ENCODE measurements at places on chromosomes 4 and X. TPM values are rescaled to one million over a fixed set of nuclear protein-coding genes. Genes with fewer than 3 reads are reported as not detected.

The FAM9B gene
- total RNA-seq = not detected

DNA sequence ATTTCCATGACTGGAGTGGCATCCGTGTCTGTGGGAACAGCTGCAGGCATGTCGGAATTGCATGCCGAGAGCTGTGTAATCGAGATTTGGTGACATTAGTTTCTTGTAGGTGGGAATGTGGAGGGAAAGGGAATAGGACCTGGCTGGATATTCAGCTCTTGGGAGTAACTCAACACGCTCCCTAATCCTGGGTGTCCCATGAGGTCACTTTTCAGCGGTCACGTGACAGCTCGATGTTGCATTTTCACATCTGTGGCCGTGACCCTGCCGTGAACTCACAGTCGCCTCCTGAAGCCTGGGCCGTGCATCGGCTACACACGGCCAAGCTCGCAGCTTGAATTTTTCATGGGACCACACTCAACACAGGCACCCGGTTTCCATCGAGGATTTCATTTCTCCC, 25.8 kb upstream of the PSAPL1 start:
- no peak overlapping the region for H3K4me3 ChIP-seq
- DNase-seq = no peak
- no peaks in the 10 kb centered on the region for H3K36me3 ChIP-seq
- H3K27me3 ChIP-seq = peaks cover 4% of the 10 kb centered on the region
- no peaks in the 10 kb centered on the region for H3K4me1 ChIP-seq

GRCh38 chrX:456551-457291, 70.0 kb upstream of the PPP2R3B start:
- H3K27me3 ChIP-seq = peaks cover 26% of the 10 kb centered on the region
- no peaks in the 10 kb centered on the region for H3K4me1 ChIP-seq
- no peaks in the 10 kb centered on the region for H3K36me3 ChIP-seq
- no peak for DNase-seq
- no peak overlapping the region for H3K27ac ChIP-seq

DNA sequence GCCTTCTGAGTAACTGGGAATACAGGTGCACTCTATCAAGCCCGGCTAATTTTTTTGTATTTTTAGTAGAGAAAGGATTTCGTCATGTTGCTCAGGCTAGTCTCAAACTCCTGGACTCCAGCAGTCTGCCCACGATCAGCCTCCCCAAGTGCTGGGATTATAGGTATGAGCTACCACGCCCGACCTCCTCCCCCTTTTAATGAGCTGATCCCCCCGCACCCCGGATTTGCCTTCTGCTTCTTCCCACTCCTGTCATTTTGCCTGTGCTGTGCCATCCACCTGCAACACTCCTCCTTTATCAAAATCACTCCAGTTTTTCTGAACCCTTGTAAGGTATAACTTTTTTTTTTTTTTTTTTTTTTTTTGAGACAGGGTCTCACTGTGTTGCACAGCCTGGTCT, 33.4 kb downstream of the SPINK2 start:
- no peaks in the 10 kb centered on the region for H3K27me3 ChIP-seq
- no peak overlapping the region for H3K4me3 ChIP-seq
- H3K4me1 ChIP-seq = no peaks in the 10 kb centered on the region
- no peak overlapping the region for H3K27ac ChIP-seq

- no peaks in the 10 kb centered on the region for H3K27me3 ChIP-seq
- no peaks in the 10 kb centered on the region for H3K36me3 ChIP-seq
- DNase-seq = no peak
- H3K4me1 ChIP-seq = no peaks in the 10 kb centered on the region
Measured at GRCh38 chr4:171636606-171637005, 176.6 kb upstream of the GALNTL6 start.

DNA sequence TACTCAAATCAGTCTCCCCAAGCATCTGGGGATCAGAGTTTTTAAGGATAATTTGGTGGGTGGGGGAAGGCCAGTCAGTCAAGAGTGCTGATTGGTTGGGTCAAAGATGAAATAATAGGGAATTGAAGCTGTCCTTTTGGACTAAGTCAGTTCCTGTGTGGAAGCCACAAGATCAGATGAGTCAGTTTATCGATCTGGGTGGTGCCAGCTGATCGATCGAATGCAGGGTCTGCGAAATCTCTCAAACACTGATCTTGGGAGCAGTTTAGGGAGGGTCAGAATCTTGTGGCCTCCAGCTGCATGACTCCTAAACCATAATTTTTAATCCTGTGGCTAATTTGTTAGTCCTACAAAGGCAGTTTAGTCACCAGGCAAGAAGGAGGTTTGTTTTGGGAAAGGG, 17.3 kb upstream of the GLUD2 start:
- H3K36me3 ChIP-seq = no peaks in the 10 kb centered on the region
- no peaks in the 10 kb centered on the region for H3K4me1 ChIP-seq
- DNase-seq = no peak
- no peak overlapping the region for H3K4me3 ChIP-seq
- H3K27ac ChIP-seq = no peak overlapping the region

- no peak overlapping the region for H3K27ac ChIP-seq
- H3K4me3 ChIP-seq = no peak overlapping the region
- H3K27me3 ChIP-seq = no peaks in the 10 kb centered on the region
- no peaks in the 10 kb centered on the region for H3K36me3 ChIP-seq
Measured at GRCh38 chrX:50638123-50638522, 167.5 kb upstream of the DGKK start.

- H3K4me3 ChIP-seq = no peak overlapping the region
- no peaks in the 10 kb centered on the region for H3K27me3 ChIP-seq
- no peak overlapping the region for H3K27ac ChIP-seq
- H3K4me1 ChIP-seq = peaks cover 59% of the 10 kb centered on the region
- H3K36me3 ChIP-seq = peaks cover 9% of the 10 kb centered on the region
Measured at GRCh38 chr4:105182211-105182610, 35.5 kb downstream of the TET2 start.

DNA sequence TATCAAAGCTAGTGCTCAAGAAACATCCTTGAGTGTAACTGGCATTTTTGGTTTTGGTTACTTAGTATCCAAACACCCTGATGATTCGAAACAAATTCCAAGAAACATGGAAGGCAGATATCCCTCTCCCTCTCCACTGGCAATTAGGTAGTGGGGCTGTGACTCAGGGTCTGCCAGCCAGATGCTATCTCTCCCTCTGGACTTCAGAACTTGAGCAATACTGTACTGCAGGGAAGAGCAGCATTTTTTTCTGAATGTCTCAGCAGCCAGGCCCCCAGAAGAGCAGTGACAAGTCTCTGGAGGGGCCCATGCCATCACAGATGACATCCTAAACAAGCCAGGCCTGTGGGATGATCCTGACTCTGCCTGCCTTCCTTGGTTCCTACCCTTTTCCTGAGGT, 37.3 kb upstream of the BCORL1 start:
- no peaks in the 10 kb centered on the region for H3K36me3 ChIP-seq
- H3K27ac ChIP-seq = no peak overlapping the region
- no peaks in the 10 kb centered on the region for H3K4me1 ChIP-seq
- no peak for DNase-seq
- no peaks in the 10 kb centered on the region for H3K27me3 ChIP-seq

The ZDHHC15 gene
- 0.17 TPM for total RNA-seq

- H3K36me3 ChIP-seq = no peaks in the 10 kb centered on the region
- no peak overlapping the region for H3K4me3 ChIP-seq
- H3K27me3 ChIP-seq = peaks cover 70% of the 10 kb centered on the region
Measured at GRCh38 chr4:54109241-54110018, 9.5 kb downstream of the GSX2 start.

The MAEA gene
- 29.4 TPM for total RNA-seq

- DNase-seq = no peak
- no peaks in the 10 kb centered on the region for H3K27me3 ChIP-seq
- H3K36me3 ChIP-seq = no peaks in the 10 kb centered on the region
- H3K4me3 ChIP-seq = no peak overlapping the region
- H3K27ac ChIP-seq = no peak overlapping the region
Measured at GRCh38 chrX:10415306-10416001, 204.9 kb downstream of the MID1 start.

DNA sequence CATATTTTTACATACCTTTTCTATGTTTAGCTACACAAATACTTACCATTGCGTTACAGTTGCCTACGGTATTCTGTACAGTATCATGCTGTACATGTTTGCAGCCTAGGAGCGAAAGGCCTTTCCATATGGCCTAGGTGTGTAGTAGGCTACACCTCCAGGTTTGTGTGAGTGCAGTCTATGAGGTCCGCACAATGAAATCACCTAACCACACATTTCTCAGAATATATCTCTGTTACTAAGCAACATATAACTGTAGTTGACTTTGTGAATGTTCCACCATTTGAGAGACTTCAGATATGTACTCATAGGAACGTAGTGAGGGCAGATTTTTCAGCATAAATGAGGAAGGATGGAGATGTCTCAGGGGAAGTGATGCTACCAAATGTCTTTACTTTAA, 62.6 kb downstream of the WWC2 start:
- peaks cover 12% of the 10 kb centered on the region for H3K4me1 ChIP-seq
- no peaks in the 10 kb centered on the region for H3K36me3 ChIP-seq
- H3K4me3 ChIP-seq = no peak overlapping the region
- no peak overlapping the region for H3K27ac ChIP-seq

The PF4V1 gene
- total RNA-seq = not detected

The ZNF732 gene
- not detected for total RNA-seq

The SLC16A2 gene
- total RNA-seq = 0.19 TPM

The SLC6A14 gene
- not detected for total RNA-seq

DNA sequence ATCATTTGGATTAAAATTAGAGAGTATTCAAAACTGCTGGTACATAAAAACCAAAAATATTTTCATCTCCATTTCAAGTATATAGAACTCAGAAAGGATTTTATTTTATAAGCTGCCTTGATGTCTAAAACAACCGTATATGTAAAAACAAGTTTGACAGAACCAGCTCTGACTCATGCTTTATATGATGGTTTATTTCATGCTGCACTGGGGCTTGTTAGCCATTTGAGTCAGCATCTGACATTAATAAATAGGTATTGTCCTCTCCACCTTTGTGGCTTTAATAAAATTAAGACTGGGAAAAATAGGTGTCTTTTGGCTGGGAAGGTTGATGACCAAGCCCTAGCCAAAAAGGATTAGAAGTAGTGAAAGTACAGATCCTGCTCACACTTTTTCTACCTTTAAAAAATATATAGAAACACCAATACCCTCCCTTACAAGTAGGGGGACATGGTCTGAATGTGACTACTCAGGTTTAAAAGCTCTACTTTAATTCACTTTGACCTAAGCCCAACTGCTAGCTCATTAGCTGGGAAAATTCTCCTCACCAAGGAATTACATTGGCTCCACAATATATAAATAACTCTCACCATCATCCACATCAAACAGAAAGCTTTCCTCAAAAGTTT, 228.1 kb downstream of the ADAMTS3 start:
- no peak overlapping the region for H3K4me3 ChIP-seq
- H3K36me3 ChIP-seq = no peaks in the 10 kb centered on the region
- peaks cover 3% of the 10 kb centered on the region for H3K27me3 ChIP-seq
- no peaks in the 10 kb centered on the region for H3K4me1 ChIP-seq
- H3K27ac ChIP-seq = no peak overlapping the region
- no peak for DNase-seq
